ENCODE measurements at places on chromosomes 11 and 22.

GRCh38 chr11:129813231-129813791 is 2.3 kb upstream of the TMEM45B start:
- no peak for DNase-seq

DNA sequence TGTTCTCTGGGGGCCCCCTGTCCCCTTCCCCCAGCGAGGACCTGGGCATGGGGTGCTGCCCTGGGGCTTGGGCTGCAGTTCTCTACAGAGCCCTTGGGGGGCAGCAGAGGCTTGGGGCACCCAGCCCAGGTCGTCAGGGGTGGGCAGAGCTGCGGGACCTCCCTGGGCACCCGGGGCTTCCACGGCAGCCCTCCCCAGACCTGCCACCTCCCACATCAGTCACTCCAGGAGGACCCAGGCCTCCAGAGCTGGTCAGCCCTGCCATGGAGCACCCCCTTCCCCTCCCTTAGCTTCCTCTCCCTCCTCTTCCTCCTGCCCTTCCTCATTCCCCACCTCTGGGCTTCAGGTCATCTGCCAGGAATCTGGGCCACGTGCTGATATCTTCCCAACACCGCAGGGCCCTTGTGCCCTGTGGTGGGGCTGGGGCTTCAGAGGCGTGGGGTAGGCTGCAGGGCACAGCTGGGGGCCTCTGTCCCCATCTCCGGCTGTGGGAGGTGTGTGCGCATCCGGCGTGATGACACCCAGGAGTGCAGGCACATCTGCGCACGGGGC is 5.8 kb downstream of the TSPAN4 start:
- no peak for DNase-seq

- DNase-seq: no peak
Observed at GRCh38 chr11:1508986-1509385, 22.4 kb upstream of the MOB2 start.

DNA sequence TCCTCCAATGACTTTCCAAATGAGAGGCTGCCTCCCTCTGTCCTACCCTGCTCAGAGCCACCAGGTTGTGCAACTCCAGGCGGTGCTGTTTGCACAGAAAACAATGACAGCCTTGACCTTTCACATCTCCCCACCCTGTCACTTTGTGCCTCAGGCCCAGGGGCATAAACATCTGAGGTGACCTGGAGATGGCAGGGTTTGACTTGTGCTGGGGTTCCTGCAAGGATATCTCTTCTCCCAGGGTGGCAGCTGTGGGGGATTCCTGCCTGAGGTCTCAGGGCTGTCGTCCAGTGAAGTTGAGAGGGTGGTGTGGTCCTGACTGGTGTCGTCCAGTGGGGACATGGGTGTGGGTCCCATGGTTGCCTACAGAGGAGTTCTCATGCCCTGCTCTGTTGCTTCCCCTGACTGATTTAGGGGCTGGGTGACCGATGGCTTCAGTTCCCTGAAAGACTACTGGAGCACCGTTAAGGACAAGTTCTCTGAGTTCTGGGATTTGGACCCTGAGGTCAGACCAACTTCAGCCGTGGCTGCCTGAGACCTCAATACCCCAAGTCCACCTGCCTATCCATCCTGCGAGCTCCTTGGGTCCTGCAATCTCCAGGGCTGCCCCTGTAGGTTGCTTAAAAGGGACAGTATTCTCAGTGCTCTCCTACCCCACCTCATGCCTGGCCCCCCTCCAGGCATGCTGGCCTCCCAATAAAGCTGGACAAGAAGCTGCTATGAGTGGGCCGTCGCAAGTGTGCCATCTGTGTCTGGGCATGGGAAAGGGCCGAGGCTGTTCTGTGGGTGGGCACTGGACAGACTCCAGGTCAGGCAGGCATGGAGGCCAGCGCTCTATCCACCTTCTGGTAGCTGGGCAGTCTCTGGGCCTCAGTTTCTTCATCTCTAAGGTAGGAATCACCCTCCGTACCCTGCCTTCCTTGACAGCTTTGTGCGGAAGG is 2.9 kb downstream of the APOC3 start:
- DNase-seq: no peak

- DNase-seq: no peak
Observed at GRCh38 chr22:39574779-39575551, 4.4 kb downstream of the CACNA1I start.

DNA sequence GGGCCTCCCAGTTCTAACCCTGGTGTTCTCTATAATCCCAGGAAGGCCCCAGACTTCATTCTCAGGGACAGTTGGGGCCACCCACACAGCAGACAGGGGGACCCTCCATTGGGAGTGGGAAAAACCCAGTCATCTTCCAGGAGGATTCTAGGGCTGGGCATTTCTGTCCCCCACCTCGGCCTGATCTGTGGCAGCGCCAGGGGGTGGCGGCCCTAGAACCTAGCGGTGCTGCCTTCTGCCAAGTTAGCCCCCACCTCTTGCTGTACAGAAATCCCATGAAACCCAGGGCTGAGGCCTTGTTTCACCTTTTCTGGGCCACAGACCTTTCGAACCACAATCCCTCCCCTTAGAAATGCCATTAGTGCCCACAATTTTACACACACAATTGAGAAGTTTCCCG is 9.6 kb downstream of the CHST1 start:
- DNase-seq: no peak

- DNase-seq: no peak
Observed at GRCh38 chr11:44949160-44950030, 1.3 kb downstream of the TP53I11 start.

GRCh38 chr11:535210-535518 is 212 bp downstream of the HRAS start:
- DNase-seq: no peak

- no peak for DNase-seq
Observed at GRCh38 chr11:128518493-128519207, 68.7 kb downstream of the ETS1 start.

GRCh38 chr11:125519256-125519655 is 23.2 kb upstream of the FEZ1 start:
- no peak for DNase-seq

- DNase-seq: no peak
Observed at GRCh38 chr22:40179526-40179925, 1.8 kb downstream of the TNRC6B start.

- no peak for DNase-seq
Observed at GRCh38 chr11:15493921-15494620, 379.3 kb downstream of the INSC start.

- DNase-seq: no peak
Observed at GRCh38 chr22:30829901-30830550, 135.4 kb downstream of the OSBP2 start.

DNA sequence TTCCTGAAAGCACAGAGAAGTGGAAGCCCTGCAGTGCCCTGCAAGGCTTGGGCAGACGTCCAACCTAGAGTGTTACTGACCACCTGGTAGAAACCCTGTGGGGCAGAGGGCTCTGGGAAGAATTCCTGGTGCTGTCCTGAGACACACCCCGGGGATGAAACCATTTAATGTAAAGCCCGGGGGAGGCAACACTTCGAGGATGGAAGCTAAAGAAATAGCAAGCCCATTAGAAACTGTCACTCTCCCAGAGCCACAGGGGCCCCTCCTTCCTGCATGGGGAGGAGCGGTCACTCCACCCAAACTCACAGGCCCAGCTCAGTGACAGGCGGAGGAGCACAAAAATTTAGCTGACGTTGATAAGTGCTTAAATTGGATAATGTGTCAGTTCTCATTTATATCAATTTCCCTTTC is 57.6 kb downstream of the NRXN2 start:
- DNase-seq: no peak

- no peak for DNase-seq
Observed at GRCh38 chr22:29854432-29854831, 16.4 kb upstream of the ASCC2 start.

DNA sequence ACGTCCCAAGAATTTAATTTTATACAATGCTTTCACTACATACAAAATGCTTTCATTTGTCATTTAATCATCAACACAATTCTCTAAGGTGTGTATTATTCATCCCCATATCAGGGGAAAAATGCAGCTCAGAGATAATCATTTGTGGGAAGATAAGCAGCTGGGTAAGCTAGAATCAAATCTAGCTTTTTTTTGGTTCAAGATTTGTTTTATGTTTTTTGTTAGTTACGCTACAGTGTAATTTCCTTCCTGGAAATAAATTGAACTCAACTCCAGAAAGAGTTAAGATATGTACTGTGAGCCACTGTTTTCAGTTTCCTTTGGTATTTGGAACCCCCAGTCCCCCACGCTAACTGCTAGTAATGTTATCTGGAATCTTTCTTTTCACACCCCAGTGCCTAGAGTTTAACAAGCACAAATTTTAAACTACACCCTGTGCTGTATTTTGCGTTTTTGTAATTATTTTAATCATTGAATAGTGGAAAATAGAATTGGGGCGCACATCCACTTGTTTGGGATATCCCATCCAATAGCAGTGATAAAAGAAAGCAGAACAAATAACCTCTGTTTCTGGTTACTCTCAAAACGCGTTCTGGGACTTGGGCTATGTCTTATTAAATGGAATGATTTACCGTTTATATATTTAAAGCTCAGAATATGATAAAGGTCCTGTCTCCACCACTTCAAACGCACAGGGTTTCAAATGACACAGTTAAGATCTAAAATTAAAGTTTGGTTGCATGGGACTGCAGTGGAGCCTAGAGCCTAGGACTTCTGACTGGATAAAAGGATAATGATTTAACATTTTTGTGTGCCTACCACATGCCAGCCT is 2.1 kb upstream of the HSPA8 start:
- no peak for DNase-seq

- DNase-seq: no peak
Observed at GRCh38 chr22:38437416-38437815, 17.6 kb downstream of the KCNJ4 start.

DNA sequence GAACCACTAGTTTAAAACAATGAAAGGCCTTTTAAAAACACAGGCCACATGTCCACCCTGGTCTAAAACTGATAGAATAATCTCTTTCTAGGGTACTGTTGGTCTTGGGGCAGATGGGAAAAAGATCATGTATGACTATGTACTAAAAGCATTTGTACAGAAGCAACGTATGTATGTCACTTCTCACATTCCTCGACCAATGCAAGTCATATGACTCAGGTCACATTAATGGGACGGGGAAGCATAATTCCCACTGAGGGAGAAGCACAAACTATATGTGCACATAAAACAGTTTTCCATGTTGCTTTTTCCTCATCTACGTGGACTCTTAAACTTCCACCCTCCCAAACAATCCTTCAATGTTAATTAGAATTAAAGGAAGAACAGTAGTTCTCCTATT is 32.2 kb upstream of the GAB2 start:
- no peak for DNase-seq

GRCh38 chr11:113488931-113489351 is 13.7 kb upstream of the DRD2 start:
- no peak for DNase-seq

DNA sequence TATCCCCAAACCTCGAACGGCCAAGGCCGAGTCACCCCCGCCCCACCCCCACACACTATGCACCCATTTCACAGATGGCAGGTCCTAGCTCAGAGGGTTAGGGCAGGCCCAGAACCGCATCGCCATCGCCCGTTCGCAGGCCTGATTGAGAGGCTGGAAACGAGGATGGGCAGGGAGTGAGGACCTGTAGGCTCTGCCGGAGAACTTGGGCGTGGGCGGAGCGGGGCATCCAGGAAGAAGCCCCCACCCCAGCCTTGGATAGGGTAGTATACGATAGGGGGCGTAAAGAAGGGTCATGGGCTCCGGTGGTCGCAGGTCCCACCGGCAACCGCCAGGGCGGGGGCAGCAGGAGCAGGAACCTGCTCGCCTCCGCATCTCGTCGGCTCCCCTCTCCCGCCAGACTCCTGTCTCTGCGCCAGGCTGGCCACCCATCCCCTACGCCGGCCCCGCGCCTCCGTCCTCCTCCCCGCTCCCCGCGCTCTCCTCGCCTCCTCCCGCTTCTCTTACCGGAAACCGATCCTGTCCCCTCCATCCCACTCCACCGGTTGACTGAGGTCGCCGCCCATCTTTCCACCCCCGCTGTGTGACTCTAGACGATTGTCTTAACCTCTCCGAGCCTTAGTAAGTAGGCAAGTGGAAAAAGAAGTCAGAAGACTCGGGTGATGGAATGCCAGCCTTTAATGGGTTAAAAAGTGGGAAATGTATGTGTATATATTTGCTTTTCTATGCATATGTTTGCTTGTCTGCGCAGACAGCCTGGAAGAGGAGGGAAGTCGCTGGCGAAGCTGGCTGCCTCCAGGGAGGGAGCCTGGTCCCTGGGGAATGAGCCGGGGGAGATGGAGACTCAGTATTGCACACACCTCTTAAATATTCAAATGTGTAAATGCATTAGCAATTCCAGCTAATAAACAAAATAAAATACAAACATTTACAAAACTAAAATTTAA is 52.8 kb downstream of the CYTH4 start:
- no peak for DNase-seq

- no peak for DNase-seq
Observed at GRCh38 chr11:112509300-112509699, 248.6 kb upstream of the PLET1 start.

DNA sequence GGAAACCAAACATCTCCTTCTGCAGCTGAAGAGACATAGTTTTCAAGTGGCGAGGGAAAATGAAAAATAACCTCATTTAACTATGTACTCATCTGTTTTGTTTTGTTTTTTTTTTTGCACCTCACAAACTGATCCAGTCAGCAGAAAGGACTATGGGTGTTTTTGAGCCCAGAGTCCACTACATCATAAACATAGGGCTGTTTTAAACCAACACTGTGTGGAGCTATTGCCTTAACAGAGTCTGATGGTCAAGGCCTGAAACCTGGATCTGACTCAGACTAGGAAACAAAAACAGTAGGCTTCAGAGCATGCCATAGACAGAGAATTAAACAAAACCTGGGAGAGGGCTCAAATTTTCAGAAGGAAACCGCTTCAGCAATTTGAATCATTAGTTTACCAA is 99.3 kb upstream of the FSHB start:
- DNase-seq: no peak

GRCh38 chr11:124978316-124978715 is 24.3 kb downstream of the CCDC15 start:
- no peak for DNase-seq

DNA sequence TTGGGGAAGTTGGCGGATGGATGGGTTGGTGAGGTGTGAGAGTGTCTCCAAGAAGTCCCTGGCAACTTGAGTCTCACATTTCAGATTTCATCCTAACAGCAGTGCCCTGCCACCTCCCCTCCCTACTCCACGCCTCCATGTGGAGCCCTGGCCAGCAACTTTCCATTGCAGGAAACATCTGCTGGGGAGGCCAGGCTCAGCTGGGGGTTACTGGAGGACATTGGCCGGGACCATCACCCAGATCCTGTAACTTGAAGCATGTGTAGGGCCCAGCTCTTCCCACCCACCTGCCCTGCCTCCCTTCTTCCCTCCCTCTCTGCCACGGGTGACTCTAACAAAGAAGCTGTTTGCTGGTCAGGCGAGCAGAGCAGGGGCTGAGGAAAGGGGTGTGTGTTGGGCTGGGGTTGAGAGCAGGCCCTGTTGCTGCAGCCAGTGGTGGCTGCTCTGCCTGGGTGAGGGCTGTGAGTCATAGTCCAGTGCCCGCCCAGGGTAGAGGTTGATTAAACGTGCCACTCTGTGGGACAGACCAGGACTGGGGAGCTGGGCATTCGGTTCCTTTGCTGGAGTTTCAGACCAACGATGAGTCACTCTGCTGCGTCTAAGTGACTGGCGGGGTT is 64.0 kb downstream of the SCN3B start:
- DNase-seq: no peak
